Germinal center (tissue), 1 donor: ENCODE measurements at places on chromosomes 6 and 20.
A peak's percentile ranks its signal among the peaks of the same experiment; 100 is the strongest.

DNA sequence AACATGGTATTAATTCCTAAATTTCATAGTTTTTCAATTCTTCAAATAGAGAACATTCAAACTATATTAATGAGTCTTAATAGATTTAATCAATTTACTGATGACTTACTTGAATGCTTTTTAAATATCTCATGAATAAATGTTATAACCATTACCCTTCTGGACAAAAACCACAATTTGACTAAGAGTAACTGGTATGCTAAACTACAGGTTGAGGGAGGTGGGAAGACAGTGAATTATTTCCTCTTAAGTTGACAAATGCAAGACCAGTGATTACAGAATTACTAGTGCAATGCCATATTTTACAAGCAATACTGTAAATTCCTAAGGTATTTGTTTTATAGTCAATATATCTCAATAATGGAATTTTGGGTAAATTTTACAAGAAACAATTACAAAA lies 65.1 kb downstream of the REV3L start:
- no peak for DNase-seq

DNA sequence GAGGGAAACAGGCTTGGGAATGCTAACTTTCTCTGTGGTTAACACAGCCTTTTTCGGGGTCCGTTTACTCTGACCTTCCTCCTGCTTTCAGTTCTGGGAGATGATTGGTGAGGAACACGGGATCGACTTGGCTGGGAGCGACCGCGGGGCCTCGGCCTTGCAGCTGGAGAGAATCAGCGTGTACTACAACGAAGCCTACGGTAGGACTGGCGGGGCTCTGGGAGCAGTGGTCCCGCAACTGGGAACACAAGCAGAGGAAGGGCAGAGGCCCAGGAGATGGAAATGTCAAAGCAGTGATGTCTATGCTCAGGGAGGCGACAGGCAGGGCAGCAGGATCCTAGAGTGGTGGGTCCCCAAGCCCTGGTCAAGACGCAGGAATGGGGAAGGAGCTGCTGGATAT lies 3.5 kb downstream of the TUBB1 start:
- DNase-seq = no peak

GRCh38 chr6:70954176-70954575 lies 2.7 kb downstream of the B3GAT2 start:
- no peak for DNase-seq

DNA sequence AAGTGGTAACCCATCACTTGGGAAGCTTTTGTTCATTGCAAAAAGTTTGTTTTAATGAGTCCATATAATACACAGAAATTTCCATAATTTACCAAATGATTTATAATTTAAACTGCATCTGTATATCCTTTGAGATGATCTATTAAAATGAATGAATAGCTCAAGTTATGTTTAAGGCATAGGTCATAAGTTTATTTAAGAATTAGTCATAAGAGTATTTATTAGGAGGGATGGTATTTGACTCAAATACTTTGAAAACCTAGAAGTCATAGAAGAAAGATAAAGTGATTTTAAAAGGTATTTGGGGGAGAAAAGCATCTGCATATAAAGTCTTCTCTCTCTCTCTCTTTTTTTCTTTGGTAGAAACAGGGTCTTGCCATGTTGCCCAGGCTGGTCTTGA lies 388.5 kb downstream of the CDKAL1 start:
- no peak for DNase-seq

DNA sequence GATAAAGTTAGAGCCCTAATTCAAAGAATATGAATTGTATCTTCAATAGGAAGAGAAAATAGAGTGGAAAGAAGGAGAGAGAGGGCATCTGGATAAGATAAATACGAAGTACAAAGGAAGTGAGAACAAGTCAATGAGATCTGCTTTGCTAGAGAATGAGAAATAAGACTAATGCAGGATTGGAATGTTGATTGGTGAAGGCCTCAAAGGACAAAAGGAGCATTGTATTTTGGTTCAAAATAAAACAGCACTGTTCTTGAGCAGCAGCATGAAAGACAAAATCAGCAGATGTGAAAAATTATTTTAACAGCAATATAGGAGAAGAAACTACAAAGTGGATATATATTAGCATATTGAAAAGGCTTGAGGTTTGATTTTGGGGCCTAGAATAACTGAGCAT lies 5.1 kb upstream of the TMEM244 start:
- DNase-seq = no peak

GRCh38 chr6:137218473-137218916 lies 690 bp downstream of the IFNGR1 start:
- DNase-seq = peak; percentile 48
